ENCODE measurements at places on chromosomes 5 and 9.

DNA sequence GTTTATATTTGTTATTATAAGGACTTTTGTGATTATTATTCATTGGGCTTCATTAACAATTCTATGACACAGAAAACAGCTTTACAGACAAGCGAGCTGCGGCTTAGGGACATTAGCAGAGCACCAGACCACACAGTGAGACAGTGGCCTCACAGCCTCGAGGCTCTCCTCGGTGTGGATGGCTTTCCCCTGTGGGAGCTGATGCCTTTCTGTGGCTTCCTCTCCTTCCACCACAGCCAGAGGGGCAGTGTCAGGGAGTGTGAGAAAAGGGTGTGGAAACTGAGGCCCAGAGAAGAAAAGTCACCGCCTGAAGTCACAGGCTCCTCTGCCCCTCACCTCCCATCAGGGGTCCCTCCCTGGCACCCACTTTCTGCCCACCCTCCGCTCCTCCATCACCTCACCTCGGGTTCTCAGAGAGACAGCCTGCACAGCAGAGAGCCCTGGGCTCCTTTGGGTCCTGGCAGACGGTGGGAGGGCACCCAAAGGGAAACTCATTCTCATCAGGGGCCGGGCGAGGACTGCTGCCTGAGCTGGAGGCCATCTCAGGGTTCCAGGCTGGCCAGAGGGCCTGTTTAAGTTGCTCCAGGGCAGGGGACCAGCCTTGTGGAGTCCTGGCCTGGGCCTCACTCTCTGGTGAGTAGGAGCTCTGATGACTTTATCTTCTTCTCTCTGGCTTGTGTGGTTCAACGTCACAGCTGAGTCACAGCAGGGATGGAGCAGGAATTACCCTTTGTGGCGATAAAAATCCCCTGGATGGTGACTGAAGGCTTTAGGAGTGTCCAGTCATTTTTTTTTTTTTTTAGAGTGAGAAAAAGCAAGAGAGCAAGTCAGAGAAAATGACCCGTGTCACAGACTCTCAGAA, 830 bp downstream of the TRAF1 start:
- peak; percentile 67 for DNase-seq

- no peak for DNase-seq
Observed at GRCh38 chr9:37997636-37998374, 71.2 kb downstream of the SHB start.

DNA sequence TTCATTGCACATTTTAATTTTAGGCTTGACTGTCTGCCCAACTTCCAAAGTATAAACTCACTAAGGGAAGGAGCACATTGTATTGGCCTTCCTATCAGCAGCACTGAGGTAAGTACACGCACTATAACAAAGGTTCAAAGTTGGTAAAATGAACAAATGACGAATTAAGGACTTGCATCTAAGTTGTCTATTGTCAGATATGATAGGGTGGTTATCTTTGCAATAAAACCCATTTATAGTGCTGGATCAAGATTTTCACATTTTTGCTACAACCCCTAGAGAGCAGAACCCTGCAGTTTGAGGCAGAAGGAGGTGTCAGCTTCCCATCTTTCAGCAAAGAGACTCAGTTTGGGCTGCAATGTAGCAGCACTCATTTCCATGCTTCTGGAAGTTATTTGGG, 5.1 kb downstream of the HOMER1 start:
- DNase-seq: no peak

DNA sequence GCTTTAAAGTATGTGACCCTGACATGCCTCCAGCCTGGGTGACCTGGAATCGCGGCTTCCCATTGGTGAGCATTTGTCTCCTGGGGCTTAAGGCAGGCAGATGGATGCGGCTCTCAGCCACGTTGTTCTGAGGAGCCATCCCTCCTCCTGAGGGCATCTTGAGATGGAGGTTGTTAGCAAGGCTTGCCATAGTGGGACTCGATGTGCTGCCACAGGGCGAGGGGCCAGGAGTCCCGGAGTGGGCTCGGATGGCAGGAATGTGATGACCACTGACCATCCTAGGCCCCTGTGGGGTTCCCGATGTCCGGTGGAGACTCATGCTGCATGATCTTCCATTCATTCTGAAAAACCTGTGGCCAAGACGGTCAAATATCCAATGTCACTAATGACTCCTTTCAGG, 13.8 kb downstream of the GLIS3 start:
- no peak for DNase-seq

- DNase-seq: no peak
Observed at GRCh38 chr5:38420691-38421390, 135.6 kb downstream of the LIFR start.

DNA sequence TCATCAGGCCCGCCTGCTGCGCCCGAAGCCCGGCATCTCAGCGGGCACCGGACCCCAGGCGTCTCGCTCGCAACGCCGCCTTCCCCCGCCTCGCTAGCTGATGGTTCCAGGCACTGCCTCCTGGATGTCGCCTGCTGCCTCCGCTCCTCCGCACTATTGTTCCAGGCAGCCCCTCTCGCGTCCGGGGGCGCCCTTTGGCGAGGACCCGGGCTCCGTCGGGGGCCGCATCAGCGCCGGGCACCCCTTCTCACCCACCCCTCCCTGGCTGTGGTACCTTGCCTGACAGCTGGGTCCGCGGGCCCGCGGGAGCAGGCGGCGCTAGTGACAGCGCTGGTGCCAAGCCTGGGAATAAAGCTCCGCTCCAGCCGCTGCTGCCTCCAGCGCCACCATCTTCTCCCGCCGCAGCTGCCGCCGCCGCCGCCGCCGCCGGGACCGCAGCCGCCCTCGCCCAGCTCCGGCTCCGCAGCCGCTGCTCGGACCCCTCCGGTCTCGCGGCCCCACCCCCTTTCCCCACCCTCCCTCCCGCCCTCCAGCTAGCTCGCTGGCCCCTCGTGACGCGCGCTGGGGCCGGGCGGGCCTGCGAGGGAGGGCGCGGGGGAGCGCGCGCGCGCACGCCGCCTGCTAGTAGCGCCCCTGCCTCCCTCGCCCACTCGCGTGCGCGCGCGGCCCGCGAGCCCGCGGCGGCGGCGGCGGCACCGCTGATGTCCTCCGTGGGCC, at the start of gene APBA1:
TSS of gene APBA1 (minus strand) at position 493 of the 717 bp plus-strand sequence.
- DNase-seq: no peak

DNA sequence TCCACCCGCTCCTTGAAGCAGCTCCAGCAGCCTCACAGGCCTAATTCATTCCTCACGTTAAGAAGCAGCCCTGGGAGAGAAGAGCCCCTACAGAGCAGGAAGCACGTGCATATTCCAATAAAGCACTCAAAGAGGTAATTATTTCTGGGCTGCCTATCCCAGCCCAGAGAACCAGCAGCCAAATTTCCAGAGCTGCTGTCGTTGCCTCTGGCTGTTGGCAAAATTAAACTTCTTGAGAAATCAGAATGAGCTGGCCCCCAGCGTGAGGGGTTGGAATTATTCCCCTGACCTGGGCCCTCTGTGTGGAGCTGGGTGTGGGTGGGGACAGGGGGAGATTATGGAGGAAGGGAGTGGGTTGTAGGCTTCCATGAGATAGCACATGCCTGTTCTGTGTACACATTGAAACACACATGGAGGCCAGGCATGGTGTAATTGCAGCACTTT, 86.8 kb upstream of the HSPA9 start:
- DNase-seq: no peak

GRCh38 chr5:1026700-1027621, 18.4 kb downstream of the NKD2 start:
- no peak for DNase-seq

DNA sequence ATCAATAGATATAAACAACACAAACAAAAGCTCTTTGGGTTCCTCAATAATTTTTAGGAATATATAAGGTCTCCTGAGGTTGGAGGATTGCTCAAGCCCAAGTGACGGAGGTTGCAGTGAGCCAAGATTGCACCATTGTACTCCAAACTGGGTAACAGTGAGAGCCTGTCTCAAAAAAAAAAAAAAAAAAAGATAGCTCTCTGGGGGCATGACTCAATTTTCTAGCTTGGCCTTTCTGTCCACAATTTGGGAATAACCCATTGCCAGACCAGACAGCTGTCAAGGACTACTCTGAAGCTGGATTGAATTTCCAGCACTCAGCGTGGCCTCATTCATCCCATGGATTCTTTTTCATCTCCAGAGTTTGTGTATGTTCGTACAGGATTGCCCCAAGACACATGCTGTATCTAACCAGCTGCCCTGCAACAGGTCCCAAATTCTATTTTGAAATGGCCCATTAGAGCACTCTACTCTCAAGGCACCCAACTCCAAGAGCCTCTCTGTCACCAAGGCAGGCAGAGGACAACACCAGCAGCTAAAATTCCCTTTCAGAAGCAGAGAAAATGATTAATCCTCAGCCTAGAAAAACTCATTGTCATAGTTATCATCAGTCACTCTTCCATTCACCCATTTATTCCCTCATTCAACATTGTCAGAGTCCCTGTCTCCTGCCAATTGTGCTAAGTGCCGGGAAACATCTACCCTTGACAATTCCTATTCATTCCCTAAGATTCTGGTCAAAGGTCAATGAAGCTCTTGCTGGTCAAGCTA, 8.7 kb downstream of the FAM193B start:
- DNase-seq: peak; percentile 56

DNA sequence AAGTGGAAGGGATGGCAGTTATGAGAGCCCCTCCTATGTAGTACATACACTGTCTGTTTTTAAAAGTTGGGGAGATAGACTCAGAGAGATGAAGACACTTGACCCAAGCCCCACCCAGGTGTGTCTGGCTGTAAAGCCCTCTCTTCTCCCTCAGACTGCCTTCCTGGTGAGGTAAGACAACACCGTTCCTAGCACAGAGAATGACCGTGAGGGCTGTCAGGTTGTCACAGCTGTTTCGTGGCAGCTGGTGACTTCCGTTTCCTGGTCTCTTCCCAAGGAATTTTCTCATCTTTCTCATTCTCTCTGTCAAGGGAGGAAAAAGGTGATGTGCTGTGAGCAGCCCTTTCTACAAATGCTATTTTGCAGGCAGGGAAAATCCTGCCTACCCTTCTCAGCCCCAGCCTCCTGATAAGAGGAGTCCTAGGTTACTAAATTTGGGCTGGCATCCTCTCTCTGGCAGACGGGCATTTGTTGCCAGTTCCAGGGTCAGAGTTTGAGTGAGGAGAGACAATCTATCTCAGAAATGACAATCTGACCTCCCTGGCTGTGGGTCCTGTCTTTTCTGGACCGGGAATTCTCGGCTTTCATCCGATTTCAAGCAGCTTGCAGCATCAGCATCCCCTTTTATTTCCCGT, 263.5 kb upstream of the PANK3 start:
- no peak for DNase-seq

Data from AG04449 (cell line).